Stimulated activated CD8-positive, alpha-beta memory T cell treated with anti-CD3 and anti-CD28 coated beads, Interleukin-4, amount 100 ng/mL, for 48 hours (primary cell): ENCODE measurements at places on chromosomes 5 and 9.

GRCh38 chr5:15510831-15511230, 10.9 kb downstream of the FBXL7 start:
- DNase-seq = no peak

GRCh38 chr9:137924761-137925369, 47.3 kb downstream of the CACNA1B start:
- DNase-seq = no peak

GRCh38 chr9:111945216-111945615, 48.6 kb downstream of the UGCG start:
- peak; percentile 50 for DNase-seq

- DNase-seq = no peak
Observed at GRCh38 chr5:151003503-151003860, 16.9 kb upstream of the GPX3 start.

GRCh38 chr5:136732751-136733150, 367.4 kb upstream of the TRPC7 start:
- DNase-seq = no peak

DNA sequence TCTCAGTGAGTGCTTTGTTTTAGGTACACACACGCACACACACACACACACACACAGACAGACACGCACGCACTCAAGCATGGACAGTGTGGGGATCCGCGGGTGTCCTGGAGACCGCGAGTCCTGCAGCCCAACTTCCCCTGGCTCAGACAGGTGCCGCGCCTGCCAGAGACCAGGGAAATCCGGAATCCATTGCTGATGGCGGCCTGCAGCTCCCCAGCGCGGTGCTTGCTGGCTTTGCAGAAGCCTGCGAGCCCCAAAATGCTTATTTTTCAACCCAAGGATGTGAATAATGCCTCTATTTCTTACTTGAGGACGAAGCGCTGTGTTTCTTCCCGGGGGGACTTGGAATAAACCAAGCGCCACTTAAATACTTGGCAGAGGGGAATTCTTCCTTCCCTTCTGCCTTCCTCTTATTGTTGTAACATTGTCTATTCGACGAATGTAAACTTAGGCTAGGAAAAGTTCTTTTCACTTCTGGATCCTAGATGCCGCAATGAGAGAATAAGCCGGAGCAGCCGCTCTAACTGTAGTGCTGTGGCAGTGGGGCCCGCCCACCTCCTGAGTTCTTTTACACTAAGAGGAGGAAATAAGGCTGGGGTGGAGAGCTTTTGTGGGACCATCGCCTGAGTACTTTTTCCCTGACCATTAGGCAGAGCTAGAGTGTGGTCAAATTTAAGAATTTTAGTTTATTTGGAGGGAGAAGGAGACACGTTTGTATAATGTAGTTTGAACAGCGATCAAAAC, 802 bp downstream of the ITGA2 start:
- peak; percentile 46 for DNase-seq
